Activated CD4-positive, CD25-positive, alpha-beta regulatory T cell treated with anti-CD3 and anti-CD28 coated beads, Interleukin-2, amount 50 U/mL, for 24 hours (primary cell): ENCODE measurements at places on chromosomes 4 and X.

GRCh38 chrX:65985922-65986588, 53.8 kb downstream of the VSIG4 start:
- peak; percentile 100 for ATAC-seq

GRCh38 chr4:74297539-74297938, 10.7 kb upstream of the EPGN start:
- no peak for ATAC-seq

DNA sequence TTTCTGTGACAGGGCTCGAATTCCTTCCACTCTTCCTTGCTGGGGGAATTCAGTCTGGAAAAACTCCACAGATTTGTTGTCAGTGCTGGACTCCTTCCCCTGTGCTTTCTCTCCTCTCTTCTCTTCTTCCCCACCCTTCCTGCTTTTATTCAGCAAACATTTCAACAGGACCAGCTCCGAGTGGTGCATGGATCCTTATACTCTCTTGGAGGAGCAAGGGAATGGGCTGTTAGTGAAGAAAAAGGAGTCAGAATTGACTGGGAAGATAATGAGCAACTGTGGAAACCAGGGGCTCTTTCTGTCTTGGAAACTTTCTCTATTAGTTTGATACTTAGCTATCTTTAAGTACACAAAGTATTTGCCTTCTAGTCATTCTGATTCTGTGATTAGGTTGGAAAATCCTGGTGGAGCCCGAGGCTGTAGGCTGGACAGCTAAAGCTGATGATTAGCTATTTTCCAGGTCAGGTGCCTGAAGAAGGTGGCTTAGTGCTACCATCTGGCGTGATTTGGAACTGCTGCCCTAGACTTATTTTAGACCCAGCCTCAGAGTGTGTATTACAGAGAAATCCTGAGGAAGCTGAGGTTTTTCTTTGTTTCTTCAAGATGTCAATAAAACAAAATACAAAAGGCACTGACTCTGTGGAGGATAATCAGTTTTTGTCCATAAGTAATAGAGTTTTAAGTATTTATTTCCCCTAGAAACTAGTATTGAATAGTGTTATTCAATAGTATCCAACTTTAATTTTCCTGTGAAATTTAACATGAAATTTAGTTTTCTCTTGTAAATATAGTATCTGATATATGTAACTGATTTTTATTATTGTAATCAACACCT, 38.4 kb downstream of the NAP1L5 start:
- peak; percentile 79 for ATAC-seq

- ATAC-seq, result peak; percentile 97
Measured at GRCh38 chr4:153249199-153250041, 45.2 kb downstream of the TRIM2 start.

GRCh38 chr4:14267373-14268060, 640.0 kb upstream of the BOD1L1 start:
- ATAC-seq, result no peak

GRCh38 chr4:32061916-32062315, 1341.7 kb downstream of the PCDH7 start:
- ATAC-seq, result no peak

DNA sequence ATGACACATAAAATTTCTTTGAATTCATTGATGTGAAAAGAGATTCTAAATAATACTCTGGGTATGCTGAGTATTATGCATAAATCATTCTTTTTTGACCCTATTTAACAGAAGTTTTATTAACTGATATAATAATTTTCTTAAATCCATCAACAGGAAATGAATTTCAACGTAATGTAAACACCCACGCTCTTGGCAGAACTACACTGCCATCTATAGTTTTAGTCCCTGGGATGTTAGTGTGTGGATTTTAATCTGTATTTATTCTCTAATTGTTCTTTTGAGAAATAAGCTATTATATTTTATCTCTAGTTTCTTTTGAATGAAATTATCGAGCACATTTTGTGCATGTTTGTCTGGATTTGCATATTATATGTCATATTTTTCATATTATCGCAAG, 666.8 kb upstream of the NDST4 start:
- ATAC-seq, result no peak

DNA sequence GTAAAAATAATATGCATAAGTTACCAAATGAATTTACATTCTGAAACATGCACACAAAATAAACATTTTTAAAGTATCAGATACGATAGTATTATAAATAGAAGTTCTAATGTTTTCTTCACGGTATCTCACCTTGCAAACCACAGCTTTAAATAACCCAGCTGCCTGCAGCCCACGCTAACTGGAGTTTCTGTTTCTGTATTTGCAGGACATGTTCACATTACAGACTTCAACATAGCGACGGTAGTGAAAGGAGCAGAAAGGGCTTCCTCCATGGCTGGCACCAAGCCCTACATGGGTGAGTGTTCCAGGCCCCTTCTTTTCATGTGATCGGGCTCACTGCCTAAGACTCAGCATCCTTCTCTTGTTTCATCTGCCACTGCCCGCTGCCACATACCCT, 291.7 kb downstream of the EVC2 start:
- no peak for ATAC-seq

DNA sequence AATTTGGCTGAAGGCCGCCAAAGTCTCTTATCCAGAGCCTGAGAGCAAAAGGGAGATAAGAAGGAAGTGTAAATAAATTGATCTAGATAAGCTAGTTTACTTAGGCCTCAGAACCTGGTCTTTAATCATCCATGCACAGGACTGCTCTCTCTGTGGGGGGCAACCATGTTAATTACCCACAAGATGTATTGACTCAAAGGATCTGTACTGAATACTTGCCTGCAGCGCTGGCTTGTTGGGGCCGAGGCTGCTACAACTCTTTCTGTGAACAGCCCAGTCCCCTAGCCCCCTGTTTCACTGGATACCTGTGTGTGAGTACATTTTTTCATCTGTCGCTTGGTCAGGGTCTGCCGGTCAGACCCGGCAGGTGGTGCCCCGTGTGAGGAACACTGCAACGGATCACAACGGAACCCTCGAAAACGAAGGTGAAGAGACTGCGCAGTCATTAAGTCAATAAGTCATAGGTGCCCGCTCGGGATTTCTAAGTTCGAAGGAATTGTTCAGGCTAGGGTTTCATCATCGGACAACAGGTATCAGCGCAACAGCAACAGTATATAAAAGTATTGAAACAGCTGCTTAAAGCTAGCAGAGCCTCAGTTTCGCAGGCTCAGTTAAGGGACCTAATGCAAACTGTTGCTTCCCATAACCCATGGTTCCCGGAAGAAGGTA, 8.3 kb downstream of the MAGEA11 start:
- no peak for ATAC-seq

DNA sequence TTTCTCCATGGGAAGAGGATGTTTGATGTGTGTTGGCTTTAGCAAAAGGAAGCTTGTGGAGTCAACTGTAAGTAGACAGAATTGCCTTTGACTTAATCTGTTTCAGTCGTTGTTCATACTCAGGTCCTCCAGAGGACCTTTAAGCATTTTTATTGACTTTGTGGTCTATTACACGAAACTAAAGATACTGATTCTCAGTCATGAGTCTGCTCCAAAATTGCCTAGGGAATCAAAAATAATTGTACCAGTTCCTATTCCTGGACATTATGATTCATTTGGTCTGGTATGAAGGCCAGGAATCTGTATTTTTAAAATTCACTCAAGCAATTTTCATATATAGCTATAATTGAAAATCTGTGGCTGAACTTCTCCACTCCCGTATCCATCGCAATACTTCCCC, 38.6 kb downstream of the AR start:
- no peak for ATAC-seq

- no peak for ATAC-seq
Measured at GRCh38 chr4:87932718-87933141, 42.8 kb upstream of the SPP1 start.

GRCh38 chr4:99400831-99401230, 34.3 kb downstream of the ADH7 start:
- no peak for ATAC-seq

GRCh38 chrX:112841820-112842157, 1.2 kb upstream of the AMOT start:
- no peak for ATAC-seq
